Fibroblast of upper back skin (primary cell): ENCODE measurements at places on chromosomes 6 and 20.

GRCh38 chr20:57474816-57475215 is 50.1 kb downstream of the CTCFL start:
- DNase-seq = no peak

- DNase-seq = no peak
Measured at GRCh38 chr20:2358006-2358405, 22.7 kb upstream of the TGM6 start.

DNA sequence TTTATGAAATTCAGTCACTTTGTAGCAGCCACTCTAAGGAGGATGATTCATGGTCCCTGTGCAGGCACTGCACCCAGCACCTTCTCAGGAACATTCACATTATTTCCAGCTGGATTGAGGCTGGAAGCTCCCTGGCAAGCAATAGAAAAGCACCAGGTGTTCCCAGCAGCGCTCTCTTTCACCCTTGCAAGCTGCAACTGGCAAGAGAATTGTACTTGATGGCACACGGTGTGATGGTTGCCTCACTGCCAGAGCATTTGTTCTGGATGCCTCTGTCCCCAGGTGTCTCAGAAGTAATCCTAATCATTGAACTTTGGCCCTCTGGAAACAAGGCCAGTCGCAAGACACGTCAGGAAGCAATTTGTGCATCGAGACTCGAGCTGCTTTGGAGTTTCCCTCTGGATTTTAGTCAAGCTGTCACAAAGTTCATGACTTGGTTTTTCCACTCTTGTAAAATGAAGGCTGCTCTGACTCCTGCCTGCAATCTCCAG is 24.9 kb upstream of the PHACTR2 start:
- no peak for DNase-seq

DNA sequence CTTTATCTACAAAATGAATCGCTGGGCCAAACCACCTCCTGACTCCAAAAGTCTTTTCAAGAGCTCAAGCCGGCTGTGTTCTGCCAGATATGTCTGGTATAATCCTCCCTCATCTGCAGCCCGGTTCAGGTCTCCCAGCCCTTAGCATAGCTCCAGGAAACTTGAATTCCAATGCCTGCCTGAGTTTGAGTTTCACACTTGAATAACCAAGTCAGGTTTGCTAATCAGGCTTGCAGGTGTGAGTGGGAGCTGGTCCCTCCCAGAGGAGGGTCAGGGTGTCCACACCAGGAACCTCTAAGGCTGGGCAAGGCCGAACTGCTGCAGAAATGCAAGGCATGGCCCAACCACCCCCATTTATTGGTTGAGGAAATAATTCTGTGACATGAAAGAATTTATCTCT is 96.6 kb downstream of the TMEM242 start:
- no peak for DNase-seq

DNA sequence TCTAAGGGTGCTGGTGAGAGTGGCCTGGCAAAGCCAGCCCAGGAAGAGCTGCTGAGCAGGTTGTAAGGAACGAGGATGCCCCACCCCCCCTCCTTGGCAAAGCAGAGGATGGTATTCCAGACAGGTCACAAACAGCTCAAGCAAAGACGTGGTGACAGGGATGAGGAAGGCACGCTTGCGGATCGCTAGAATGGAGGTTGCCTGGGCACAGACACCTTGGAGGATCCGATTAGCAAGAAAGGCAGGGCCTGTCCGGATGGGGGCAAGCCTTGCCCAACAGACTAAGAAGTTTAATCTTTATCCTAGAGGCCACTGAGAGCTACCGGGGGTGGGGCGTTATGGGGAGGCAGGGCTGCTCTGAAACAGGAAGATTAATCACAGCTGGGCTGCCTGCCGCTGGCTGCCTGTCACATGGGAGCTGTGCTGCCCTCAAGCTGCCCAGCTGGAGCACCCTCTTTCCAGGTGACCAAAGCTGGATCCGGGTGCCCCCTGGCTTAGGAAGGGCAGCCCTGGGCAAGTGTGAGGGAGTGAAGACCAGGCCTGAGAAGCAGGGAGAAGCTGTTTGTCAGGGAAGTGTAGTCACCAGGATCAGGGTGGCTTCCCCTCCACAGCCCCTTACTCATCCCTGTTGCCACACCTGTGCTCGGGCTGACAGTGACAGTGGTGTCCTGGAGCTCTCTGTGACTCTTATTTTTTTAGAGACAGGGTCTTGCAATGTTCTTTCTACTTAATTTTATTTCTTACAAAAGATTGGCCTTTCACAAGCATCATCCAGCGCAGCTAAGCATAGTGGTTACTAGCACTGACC is 9.1 kb upstream of the MAPK13 start:
- peak; percentile 22 for DNase-seq

DNA sequence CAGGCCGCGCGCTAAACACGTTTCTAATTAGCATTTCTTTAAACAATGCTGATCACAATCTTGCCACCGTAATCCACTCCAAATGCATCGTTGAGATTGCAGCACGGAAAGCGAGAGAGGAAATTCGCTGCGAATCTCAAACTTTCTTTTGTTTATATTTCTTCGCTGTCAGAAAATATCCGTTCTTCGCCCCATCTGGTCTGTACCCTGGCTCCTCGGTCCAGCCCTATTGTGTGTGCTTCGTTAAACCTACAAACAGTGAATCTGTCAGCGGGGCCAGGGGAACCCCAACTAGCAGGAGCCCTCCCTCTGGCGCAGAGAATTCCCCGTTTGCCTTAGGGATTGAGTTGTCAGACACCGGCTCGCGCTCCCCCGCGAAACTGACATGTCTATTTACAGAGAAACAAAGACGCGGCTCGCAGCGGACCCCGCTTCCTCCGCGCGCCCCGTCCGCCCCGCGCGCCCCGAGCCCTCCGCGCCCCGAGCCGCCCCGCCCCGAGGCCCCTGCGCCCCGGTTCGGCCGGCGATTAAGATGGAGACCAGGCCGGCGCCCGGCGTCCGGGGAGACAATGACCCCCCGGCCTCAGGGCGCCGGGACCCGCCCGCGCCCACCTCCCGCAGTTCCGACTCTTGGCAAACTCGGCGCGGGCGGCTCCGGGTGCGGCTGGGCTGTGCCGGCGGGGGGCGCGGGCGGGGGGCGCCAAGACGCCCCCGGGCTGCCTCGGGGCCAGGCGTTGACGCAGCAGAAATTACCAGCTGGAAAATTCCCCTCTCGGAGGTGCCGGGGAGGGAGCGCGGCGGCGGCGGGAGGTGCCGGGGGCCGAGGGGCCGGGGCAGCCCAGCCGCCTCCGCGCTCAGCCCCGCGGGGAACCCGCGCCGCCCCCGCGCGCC is 874 bp downstream of the ZBTB46 start:
- DNase-seq = no peak

- no peak for DNase-seq
Measured at GRCh38 chr6:157884756-157885155, 61.7 kb downstream of the SNX9 start.

DNA sequence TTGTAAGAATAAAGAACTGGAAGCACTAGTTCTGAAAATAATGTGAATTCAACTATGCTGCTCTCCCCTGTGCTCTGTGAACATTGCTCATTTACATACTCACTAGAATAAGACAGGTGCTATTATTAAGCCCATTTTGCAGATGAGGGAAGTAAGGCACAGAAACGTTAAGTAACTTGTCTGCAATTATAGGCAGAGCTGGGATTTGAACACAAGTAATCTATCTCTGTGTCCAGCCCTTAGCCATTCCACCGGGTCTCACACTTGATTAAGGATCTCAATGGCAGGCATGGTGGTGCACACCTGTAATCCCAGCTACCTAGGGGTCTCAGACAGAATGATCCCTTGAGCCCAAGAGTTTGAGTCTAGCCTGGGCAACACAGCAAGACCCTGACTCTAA is 357.7 kb downstream of the CD83 start:
- no peak for DNase-seq

- no peak for DNase-seq
Measured at GRCh38 chr6:134002821-134003220, 49.6 kb downstream of the SLC2A12 start.

DNA sequence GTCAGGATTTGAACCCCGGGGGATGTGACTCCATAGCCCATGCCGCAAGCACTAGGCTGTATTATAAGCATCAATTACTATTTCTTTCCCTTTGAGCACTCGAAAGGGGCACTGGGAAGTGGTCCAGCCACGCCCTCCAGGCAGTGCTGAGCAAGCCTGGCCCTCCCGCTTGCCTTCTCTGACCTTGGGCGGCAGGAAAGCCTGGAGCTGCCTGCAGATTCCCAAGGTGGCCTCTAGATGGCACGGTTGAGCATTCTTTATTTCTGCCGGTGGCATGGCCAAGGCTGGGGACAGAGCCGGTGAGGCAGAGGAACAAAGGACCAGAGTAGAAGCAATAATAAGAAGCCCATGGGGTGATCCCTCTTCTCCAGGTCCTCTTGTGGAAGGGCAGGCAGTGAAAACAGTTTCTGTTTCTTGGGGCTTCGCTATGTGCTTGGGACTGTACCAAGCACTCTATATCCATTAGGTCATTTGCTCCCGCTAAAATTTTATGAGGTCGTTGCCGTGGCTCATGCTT is 32.0 kb downstream of the ARHGAP40 start:
- DNase-seq = peak; percentile 35

GRCh38 chr6:169112483-169113320 is 140.9 kb downstream of the THBS2 start:
- DNase-seq = no peak

GRCh38 chr6:166460473-166461437 is 78.0 kb upstream of the MPC1 start:
- DNase-seq = peak; percentile 12

DNA sequence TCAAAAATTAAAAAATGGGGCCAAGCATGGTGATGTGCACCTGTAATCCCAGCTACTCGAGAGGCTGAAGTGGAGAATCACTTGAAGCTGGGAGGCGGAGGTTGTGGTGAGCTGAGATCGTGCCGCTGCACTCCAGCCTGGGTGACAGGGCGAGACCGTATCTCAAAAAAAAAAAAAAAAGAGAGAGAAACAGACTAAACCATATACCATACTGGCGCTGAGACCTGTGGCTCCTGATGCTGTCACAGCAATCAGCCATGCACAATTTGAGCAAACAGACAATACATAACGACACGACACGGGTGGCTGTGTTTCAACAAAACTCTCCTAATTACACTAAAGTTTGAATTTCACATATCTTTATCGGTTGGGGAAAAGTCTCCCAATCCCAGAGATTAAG is 14.9 kb upstream of the CBFA2T2 start:
- no peak for DNase-seq

GRCh38 chr6:69835414-69836179 is 30.8 kb upstream of the COL19A1 start:
- peak; percentile 71 for DNase-seq

GRCh38 chr6:55456016-55456415 is 123.0 kb downstream of the HMGCLL1 start:
- DNase-seq = peak; percentile 33

- DNase-seq = no peak
Measured at GRCh38 chr6:2182251-2182650, 63.2 kb downstream of the GMDS start.

- peak; percentile 87 for DNase-seq
Measured at GRCh38 chr6:155314773-155315515, 660 bp upstream of the TFB1M start.

DNA sequence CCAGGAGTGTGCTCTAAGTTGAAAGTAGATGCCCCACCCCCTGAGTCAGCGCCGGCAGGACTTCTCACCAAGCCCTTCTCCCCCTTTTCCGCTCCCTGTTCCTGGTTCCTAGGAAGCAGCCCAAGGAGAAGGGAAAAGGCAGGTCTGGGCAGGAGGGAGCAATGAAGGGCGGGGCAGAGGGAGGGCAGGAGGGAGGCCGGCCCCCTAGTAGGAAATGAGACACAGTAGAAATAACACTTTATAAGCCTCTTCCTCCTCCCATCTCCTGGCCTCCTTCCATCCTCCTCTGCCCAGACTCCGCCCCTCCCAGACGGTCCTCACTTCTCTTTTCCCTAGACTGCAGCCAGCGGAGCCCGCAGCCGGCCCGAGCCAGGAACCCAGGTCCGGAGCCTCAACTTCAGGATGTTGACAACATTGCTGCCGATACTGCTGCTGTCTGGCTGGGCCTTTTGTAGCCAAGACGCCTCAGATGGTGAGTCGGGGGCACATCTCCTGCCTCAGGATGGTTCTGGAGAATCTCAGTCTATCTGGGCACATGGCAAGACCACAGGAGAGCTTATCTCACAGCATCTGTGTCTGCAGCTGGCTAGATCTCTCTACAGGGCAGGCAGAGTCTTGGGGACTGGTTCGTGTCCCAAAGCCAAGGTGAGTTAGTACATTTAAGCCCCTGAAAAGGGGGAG is at the start of gene PROCR:
Gene PROCR, plus strand, starts transcription at position 320 of the 681 bp plus-strand sequence. Its CDS starts 83 bp downstream, at position 403.
- DNase-seq = peak; percentile 89

DNA sequence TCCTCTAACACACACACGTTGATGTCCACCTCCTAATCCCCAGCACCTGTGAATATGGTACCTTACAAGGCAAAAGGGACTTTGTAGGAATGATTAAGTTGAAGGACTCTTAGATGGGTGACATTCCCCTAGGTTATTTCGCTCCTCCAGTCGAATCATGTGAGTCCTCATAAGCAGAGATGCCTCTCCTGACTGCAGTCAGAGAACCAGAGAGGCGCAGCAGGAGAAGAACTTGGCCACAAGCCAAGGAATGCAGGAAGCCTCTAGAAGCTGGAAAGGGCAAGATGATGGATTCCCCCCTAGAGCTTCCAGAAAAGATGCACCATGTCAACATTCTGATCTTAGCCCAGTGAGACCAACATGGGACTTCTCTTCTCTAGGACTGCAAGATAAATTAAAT is 133.1 kb upstream of the PTPRT start:
- DNase-seq = peak; percentile 45

DNA sequence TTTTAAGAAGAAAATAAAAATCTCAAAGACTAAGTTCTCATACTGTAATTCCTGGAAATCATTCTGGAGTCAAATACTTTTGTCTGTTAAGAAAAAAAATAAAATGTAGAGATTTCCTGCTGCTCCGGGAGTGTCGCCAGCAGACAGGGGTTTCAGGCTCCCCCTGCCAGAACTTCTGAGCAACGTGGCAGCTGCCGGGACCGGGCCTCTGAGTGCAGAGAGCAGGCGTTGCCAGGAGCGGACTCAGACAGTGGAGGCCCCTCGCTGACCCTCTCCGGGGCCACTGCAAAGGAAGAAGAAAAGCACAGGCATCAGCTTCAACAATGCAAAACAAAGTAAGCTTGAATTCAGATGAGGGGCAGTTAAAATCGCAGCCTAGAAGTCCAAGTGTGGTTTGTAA is 95.5 kb downstream of the THBS2 start:
- DNase-seq = peak; percentile 94

- no peak for DNase-seq
Measured at GRCh38 chr6:131575834-131576478, 2.9 kb downstream of the ARG1 start.

- DNase-seq = no peak
Measured at GRCh38 chr6:146910611-146911010, 293.6 kb upstream of the STXBP5 start.
